ENCODE measurements at places on chromosomes 7 and 10.

DNA sequence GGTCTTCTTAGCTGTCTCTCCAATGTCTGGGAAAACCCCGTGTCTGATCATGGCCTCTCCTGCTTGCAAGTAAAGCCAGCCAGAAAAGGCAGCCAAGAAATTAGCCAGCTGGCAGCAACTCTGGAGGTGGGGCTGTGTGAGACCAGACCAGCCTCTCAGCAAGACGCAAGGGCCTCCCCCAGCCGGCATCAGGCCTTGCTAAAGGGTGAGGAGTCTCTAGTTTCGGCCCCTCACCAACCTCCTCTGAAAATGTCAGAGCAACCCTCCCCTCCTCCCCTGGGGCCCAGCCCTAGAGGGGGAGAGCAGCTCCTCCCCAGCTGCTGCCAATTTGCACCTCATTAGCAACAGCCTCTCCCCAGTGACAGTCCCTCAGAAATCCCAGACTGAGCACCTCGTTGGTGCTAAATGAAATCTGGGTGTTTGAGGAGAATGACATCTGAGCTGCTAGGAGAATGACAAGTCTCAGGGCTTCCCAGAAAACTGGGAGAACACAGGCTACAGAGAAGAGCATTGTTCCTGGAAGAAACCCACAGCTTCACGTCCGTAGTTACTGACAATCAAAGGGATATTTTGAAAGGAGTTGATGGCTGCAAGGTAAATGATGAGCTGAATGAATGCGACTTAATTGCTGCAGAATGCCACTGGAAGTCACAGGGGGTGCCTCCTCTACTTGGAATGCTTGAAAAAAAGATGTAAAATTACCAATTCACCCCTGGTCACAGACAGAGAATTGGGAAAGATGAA, 25.9 kb downstream of the DGKI start:
- DNase-seq: no peak

DNA sequence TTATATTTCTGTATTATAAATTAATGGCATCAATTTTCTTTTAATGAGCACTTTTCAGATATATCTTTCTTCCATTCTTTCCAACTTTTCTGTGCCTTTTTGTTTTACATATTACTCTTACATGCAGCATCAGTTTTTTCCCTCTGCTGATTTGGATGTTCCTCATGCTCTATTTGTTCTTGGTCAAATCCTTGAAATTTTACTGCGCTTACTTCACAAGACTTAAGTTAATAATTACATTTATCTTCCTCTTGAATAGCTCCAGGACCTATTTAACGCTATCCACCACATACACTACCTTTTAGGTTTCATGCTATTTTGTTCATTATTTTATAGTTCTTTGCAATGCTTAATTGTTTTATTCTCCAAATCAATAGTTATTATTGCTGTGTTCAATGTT, 97.6 kb upstream of the CTTNBP2 start:
- no peak for DNase-seq

DNA sequence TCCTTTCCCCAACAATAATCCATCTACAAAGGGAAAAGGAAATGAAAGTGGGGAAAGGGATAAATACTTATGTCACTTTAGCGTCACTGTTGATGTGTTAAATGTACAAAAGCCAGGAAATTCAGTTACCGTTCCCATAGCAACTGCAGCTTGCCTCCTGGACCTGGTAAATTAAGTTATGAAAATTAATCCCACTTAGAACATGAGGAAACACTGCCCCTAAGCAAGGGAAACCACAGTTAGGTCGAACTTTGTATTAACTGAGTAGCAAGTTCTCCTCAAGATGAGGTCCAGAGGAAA, 338.2 kb upstream of the AOAH start:
- no peak for DNase-seq

DNA sequence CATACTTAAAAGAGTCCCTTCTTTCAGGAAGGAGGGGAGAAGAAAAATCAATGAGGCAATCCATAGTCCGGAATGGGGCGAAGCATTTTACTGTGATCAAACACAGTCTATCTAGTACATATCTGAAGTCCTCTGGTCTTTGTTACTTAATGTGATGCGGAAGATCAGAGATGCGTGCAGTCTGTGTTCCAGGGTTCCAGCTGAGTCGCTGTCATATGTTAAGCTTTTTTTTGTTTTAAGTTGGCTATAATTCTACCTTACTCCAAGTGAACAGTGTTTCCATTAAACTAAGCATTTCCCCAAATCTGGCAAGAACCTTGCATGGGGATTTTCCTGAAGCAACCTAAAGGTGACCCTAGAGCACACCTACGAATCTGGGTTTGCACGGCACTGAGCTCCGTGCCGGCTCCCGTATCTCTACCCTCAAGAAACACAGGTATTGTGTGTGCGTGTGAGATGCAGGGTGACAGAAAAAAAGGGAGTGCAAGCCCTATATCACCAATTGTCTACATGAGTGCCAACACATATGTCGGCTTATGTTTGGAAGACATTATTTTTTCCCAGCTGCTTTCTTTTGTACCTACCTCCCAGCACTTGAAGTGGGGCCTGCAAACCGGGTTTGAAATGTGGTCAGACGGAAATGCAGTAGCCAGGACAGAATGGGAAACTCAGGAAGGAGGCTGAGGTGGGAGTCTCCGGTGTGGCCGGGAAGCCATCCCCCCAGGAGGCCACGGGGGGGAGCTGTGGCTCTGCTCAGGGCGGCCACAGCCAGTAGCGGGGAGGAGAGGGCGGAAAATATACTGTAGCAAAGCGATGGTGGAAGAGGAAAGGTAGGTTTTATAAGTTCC, 435.8 kb upstream of the MGMT start:
- DNase-seq: peak; percentile 26

GRCh38 chr10:75718991-75719390, 287.6 kb downstream of the LRMDA start:
- DNase-seq: no peak

All from stimulated activated CD8-positive, alpha-beta memory T cell treated with anti-CD3 and anti-CD28 coated beads, Interleukin-2, amount 100 ng/mL, for 1 hour (primary cell).